ENCODE measurements at places on chromosomes 4 and X.

GRCh38 chr4:41750121-41750625 lies 1.6 kb upstream of the PHOX2B start:
- DNase-seq: no peak

- DNase-seq: no peak
These were observed 460.3 kb downstream of the GBA3 start for GRCh38 chr4:23153076-23153475.

- peak; percentile 5 for DNase-seq
These were observed 875 bp downstream of the RGS12 start for GRCh38 chr4:3293401-3294391.

DNA sequence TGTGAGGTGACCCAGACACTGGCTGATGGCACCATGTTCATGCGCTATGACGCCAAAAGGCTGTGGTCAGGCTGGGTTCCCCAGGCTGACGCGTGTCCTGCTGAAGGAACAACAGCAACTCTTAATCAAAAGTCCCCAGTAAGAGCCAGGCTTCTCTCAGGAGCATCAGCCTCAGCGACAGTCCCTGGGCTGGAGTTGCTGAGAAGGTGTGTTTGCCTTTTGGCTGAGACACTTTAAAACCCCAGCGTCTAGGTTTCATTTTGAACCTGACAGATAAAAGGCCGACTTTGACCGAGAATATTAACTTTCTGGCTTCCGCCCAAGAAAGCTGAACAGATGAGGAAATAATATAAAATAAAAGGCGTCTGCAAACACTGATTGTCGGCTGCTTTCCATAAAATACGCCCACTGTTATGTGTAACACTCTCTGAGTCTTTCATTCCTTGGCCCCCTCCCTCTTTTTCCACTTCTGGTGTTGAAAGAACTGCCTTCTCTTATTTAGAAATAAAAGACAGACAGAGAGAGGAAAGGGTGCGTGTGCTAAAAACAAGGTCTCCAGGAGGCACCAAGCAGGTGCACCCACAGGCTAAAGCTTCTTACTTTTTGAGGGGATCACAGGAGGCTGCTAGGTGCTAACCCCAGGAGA lies 373.6 kb downstream of the MID1IP1 start:
- peak; percentile 11 for DNase-seq

DNA sequence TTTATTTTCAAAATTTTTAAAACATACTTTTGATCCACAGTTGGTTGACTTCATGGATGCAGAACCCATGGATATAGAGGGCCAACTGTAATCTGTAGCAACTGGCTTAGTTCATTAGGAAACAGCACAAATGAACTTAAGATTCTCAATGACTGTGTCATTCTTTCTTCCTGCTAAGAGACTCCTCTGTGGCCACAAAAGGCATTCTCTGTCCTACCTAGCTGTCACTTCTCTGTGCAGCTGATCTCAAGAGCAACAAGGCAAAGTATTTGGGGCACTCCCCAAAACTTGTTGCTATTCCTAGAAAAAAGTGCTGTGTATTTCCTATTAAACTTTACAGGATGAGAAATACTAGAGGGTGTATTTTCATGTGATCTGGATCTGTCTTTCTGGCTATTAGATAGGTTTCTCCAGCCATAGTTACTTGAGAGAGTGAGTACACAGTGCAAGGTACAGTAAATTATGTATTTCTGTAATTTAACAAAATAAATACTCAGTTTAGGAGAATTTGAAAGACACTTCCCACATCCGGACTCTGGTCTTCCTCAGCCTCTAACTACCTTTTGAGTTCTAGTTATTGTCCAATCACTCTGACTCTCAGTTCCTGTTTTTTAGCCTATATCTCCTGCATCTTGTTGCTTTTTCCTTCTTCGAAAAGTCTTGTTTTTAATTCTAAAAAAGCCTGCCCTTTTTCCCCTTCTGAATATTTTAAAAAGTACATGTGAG lies 21.8 kb downstream of the TLR2 start:
- no peak for DNase-seq

GRCh38 chr4:10025230-10025806 lies 4.0 kb upstream of the SLC2A9 start:
- no peak for DNase-seq

GRCh38 chr4:139286186-139286698 lies 6.2 kb upstream of the MGARP start:
- no peak for DNase-seq

- no peak for DNase-seq
These were observed 165.3 kb downstream of the BTC start for GRCh38 chr4:74628852-74629620.

- DNase-seq: peak; percentile 37
These were observed 5.8 kb downstream of the BMP2K start for GRCh38 chr4:78781924-78782323.

GRCh38 chr4:24473309-24473721 lies 111.0 kb downstream of the DHX15 start:
- DNase-seq: no peak

DNA sequence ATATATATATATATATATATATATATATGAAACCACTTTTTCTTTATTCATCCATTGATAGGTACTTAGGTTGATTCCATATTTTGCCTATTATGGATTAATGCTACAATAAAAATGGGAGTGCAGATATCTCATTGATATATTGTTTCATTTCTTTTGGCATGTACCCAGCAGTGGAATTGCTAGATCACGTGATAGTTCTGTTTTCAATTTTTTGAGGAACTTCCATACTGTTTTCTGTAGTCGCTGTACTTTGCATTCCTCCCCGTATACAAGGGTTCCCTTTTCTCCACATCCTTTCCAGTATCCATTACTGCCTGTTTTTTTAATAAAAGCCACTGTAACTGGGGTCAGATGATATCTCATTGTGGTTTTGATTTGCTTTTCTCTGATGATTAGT lies 124.6 kb downstream of the GABRB1 start:
- no peak for DNase-seq

GRCh38 chr4:116358633-116359222 lies 726.6 kb downstream of the TRAM1L1 start:
- peak; percentile 31 for DNase-seq

DNA sequence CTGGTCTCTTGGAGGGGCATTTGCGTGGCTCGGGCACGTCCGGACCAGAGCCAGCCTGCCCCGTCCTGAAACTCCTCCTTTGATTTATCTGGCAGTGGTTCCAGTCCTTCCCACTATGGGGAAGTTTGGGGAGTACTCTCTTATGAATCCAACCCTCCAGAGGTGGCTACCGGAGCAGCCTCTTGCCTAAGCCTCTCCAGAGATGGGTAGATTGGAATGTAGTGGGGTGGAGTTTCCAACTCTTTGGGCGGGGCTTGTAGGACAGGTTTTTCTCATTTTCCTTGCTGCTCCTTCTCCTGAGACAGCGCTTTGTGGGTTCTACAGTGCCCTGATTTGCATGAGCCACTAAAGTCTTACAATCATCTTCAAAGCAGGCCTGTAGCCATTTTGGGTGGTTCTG lies 60.1 kb upstream of the XAGE1B start:
- DNase-seq: no peak

DNA sequence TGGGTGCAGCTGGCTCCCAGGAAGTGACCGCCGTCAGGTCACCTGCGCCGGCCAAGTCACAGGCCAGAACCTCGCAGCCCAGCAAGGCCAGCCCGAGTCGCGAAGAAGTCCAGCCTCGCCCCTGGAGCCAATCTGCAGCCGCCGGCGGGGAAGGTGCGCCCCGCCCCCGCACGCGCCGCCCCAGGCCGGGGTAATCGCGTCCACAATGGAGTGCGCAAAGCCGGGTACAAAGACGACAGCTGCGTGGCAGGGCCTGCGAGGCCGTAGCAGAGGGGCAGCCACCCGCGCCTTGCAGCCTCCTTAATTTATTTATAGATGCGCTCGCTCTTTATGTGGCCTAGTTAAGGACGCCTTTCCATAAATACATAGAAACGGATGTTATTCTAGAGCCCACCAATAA lies 139.4 kb upstream of the CPEB2 start:
- no peak for DNase-seq

- peak; percentile 66 for DNase-seq
These were observed 550 bp downstream of the CBR4 start for GRCh38 chr4:169009286-169010124.

DNA sequence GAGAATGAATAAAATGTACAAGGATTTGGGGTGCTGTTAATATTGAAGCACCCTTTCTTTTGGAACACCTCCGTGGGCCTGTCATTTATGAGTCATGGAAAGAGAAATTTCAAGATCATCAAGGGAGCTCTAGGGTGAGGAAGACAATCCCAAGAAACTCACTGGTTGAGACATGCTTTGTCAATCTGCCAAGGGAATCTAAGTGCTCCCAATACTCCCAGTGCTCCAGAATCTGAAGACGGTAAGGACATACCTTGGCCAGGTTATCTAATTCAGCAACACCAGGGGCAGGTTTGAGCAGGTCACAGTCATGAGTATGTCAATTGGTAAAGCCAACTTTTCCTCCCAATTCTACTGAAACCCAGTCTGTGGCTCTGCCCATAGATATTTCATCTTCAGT lies 556.4 kb upstream of the CPEB2 start:
- DNase-seq: no peak

GRCh38 chr4:147620315-147620714 lies 3.1 kb downstream of the TMEM184C start:
- DNase-seq: no peak

- DNase-seq: no peak
These were observed 92.7 kb downstream of the TENT5D start for GRCh38 chrX:80512924-80513323.

GRCh38 chrX:10028283-10029104 lies 61.3 kb downstream of the CLDN34 start:
- DNase-seq: no peak

DNA sequence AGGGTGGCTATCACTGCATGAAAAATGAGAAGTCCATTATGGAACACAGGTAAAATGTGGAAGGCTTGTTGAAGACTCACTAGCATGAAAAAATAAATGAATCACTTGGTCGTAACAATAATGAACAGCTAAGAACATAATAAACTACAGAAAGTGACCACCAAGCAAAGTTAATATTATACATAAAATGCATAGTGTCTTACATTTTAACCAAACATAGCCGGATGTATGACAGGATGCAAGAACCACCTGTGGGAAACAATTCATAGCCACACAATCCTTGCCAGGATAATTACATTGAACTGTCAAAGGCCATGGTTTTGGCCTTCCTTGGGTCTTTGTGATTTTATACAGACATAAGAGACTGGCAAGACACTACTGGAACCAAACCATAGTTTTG lies 81.9 kb upstream of the ATXN3L start:
- no peak for DNase-seq

DNA sequence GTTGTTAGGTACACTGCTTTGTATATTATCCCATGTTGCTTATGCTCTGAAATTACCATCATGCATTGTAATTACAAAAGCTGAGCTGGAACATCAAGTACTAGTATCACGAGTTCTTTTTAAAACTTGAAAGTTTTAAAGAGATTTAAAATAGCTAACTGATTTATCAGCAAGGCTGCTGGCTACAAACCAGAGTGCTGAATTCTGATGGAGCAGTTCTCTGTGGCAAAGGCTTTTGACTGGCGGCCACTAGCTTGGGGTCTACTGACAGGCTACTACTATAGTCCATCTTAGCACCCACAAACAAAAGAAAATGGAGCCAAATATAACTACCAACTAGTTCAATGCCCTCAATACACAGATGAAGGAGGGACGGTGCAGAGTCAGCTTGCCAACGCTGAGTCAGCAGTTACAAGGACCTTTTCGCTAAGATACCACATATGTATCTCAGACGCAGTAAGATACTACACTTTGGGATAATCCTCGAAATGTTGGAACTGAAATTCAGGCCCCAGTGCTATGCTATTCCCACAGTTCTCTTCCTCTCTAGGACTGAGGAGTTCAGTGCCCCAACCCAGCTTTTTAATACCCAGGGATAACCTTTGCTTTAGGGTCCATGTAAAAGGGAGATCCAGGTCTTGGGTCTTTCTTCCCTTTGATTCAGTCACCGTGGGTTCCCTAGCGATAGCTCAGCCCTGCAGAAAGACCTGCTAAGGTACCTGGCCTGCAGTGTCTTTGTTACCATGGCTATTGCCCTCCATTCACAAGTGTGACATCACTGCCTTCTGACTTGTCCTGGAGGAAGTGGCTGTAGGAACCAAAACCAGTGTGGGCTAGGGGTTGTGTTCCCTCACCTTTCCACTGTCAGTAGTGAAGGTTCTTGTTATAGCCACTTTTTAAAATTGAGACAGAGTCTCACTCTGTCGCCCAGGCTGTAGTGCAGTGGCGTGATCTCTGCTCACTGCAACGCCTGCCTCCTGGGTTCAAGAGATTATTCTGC lies 22.8 kb downstream of the MFAP3L start:
- DNase-seq: peak; percentile 73

DNA sequence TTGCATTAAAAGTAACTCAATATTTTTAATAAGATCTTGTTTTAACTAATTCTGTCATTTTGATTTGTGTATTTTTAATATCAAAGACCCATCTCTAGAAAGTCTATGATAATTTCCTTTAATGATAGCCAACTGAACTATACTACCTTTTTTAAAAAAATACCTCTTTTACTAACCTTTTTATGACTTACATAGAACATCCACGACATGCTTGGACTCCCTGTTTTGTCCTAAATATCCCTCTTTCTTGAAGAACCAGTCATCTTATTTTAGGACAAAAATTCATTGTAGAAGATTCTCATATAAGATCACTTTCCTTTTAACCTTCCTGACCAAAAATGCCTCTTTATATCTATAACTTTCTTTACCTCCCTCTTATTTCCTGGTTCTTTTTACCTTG lies 76.8 kb upstream of the GC start:
- DNase-seq: no peak

- no peak for DNase-seq
These were observed 57.3 kb upstream of the USP51 start for GRCh38 chrX:55546956-55547355.

DNA sequence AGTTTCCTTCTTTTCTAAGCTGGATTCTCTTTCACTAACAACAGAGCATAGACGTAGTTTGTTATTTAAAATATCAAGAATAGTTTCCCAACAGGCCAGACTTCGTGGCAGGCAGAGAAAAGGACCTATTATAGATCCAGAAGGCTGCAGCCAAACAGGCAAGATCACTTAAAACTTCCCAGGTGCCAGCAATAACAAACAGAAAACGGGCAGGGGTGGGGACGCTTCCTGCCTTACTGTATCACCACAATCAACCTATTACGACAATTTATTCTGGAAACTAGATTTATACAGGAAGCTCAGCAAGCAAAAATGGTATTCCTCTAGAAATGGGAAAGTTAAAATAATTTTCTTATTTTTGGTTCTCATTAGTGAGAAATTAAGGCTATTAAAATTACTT lies 22.1 kb downstream of the RWDD4 start:
- no peak for DNase-seq

DNA sequence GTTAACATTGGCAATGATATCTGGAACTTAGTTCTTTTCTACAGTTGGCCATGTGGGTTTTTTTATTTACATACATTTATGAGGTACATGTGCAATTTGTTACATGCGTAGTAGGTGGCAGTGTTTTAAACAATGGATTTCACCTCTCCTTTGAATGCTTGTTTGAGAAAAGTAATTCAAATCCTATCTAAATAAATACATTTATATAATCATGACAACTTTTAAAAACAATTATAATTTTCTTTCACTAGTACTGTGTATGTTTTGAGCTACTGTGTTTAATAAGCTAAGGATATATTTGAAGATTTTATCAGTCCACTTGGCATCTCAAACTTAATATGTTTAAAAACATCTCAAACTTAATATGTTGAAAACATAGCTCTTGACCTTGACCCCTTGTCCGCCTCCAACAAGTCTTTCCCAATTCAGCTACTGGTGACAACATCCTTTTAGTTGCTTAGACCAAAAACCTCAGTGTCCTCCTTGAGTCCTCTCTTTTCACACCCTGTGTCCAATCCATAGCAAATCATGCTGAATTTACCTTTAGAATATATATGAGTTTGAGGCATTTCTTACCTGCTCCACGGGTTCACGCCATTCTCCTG lies 14.5 kb downstream of the GUCY1B1 start:
- DNase-seq: no peak

GRCh38 chr4:140497405-140497746 lies 717 bp downstream of the MGAT4D start:
- DNase-seq: no peak

Data from hematopoietic multipotent progenitor cell treated with erythropoietin and hydrocortisone succinate and interleukin-3 and kit ligand, for 15 days (in vitro differentiated cells).